ENCODE measurements at places on chromosomes 7 and 10.

DNA sequence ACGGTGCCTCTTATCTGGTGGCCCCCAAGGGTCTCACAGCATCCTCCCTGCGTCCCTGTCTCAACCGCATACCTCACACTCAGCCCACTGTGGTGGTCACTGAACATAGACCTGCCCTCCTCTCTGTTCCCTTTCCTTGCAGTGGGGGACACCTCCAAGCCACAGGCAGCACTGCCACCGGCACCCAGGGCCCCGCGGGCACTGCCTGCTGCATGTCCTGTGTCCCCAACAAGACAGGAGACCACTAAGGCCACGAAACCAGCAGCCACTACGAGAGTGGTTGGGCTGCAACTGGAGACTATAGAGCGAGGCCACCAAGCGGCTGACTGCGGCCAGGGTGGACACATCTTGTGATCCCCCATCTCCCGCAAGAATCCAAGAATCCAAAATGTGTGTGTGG, 15.3 kb downstream of the BRI3 start:
- no peak for DNase-seq

DNA sequence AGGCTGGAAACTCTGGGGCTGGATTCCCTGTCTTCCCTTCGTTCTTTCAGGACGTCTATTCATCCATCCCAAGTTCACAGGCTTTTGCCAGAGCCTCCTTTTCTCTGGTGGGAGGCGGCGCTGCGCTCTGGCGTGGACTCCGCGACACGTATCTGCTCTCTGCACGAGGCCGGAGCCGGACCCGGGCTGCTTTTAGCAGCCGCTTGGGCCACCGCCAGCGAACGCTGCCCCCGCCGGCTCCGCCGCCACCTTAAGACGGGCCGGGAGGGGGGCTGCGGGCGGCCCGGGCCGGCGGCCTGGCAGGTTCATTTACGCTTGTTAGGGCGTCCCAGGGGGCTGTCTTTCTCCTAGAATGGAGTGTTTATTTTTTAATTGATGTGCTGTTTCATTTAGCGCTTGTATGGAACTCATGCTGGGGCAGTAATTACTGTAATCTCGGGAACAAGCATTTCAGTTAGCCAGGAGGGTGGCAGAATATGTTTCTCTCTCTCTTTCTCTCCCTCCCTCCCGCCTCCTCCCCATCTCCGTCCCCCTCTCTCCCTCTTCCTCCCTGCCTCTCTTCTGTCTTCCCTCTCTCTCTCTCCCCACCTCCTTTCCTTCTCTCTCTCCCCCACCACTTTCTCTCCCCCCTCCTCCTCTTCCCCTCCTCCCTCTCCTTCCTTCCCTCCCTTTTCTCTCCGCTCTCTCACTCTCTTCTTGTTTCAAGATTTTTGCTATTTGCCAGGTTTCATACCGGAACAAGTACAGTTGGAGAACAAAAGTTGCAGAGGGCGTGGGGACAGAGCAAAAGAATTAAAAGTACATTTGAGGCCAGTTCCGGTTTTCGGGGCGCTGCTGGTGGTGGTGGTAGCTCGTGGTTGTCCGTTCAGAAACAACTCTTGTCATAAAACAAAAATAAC, 1.3 kb upstream of the FZD8 start:
- DNase-seq = peak; percentile 34

DNA sequence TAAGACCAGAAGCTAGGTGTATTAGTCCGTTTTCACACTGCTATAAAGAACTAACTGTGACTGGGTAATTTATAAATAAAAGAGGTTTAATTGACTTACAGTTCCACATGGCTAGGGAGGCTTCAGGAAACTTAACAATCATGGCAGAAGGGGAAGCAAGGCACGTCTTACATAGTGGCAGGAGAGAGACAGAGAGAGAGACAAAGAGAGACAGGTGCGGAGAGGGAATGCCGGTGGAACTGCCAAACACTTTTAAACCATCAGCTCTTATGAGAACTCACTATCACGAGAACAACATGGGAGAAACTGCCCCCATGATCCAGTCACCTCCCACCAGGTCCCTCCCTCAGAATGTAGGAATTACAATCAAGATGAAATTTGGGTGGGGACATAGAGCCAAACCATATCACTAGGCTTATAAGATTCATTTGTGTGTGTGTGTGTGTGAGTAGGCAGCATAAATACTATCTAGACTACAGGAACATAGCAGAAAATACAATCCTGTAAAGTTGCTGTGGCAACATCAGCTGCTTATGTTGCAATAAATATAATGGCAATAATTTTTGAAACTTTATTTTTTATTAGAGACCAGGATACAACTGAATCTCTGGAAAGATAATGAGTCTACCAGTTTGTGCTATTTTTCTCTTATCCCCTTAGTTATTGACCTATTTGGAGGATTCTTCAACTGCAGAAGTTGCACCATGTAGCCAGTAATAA, 77.1 kb downstream of the NRF1 start:
- DNase-seq = no peak

DNA sequence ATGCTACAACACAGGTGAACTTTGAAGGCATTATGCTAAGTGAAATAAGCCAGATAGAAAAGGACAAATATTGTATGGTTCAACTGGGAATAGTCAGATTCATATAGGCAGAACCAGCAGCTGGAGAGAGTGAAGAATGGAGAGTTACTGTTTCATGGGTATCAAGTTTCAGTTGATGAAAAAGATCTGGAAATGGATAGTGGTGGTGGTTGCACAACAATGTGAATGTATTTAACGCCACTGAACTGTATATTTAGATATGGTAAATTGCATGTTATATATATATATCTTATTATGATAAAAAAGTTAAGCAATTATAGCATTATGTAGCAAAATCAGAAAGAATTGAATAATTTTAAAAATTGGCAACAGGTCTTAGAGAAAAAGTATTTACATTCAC, 3.9 kb downstream of the LMBR1 start:
- DNase-seq = no peak

DNA sequence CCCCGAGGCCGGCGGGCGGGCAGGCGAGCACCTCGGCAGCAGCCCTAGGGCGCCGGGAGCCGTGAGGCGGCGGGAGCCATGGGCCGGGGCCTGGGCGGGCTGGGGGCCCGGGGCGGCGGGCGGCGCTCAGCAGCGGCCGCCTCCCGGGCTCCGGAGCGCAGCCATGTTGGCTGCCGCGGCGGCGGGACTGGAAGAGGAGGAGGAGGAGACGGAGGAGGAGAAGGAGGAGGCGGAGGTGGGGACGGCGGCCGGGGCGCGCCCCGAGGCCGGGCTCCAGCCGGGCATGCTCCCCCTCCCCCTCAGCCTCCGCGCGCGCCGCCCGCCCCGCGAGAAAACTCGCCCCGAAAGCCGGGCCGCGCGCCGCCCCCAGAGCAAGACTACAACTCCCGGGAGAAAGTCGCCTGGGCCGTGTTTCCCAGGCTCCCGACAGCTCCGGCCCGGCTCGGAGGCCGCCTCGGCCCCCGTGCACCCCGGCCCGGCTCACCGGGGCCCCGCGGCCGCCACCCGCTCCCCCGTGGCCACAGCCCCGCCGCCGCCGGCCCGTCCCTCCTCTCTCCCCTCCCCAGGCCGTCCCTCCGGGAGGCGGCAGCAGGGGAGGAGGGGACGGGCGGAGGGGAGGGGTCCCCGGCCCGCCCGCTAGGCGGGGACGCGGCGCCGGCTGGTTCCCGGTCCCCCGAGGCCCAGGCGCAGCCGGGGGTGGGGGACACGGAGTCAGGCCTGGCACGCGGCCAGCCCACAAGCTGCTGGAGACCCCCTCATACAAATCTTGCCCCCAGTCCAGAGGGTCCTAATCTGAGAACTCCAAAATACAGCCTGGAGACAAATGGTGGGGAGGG, at the start of gene DLG5:
TSS of gene DLG5 (minus strand) at position 190 of the 836 bp plus-strand sequence. CDS start 235 bp downstream, outside the sequence.
- no peak for DNase-seq

- no peak for DNase-seq
Measured at GRCh38 chr7:5636914-5637313, 144.5 kb downstream of the RNF216 start.

GRCh38 chr7:144057954-144058353, 9.2 kb downstream of the OR2A5 start:
- DNase-seq = no peak

- no peak for DNase-seq
Measured at GRCh38 chr10:71715026-71715425, 4.6 kb downstream of the C10orf105 start.

- DNase-seq = no peak
Measured at GRCh38 chr7:117270371-117270770, 52.5 kb downstream of the WNT2 start.

DNA sequence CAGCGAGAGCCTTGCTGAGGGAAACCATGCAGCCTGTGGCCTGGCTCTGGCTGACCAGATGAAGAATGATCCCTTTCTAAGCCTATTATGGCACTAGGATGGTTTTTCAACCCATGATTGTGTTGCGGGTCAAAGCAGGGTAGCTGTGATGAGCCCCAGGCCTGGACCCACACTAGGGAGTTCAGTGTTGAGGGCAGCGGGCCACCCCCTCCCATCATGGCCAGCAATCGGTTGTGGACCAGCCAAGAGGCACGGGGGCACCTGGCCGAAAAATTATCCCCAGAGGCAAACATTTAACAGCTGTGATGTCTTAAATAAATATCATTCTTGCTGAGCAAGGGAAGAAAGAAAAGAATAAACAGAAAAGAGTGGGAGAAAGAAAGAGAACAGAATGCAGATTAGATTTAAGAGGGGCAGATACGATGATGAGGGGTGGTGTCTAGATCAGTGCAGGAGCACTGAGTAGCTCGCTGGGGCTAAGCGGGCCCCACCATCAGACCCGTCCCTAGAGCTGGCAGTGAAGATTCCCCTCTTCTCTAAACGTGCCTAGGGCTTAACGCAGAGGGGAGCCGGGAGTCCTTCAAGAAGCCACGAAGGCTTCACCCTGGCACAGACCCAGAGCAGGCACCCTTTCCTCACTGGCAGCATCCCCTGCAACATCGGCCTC, 82.7 kb downstream of the SLC37A3 start:
- DNase-seq = no peak

DNA sequence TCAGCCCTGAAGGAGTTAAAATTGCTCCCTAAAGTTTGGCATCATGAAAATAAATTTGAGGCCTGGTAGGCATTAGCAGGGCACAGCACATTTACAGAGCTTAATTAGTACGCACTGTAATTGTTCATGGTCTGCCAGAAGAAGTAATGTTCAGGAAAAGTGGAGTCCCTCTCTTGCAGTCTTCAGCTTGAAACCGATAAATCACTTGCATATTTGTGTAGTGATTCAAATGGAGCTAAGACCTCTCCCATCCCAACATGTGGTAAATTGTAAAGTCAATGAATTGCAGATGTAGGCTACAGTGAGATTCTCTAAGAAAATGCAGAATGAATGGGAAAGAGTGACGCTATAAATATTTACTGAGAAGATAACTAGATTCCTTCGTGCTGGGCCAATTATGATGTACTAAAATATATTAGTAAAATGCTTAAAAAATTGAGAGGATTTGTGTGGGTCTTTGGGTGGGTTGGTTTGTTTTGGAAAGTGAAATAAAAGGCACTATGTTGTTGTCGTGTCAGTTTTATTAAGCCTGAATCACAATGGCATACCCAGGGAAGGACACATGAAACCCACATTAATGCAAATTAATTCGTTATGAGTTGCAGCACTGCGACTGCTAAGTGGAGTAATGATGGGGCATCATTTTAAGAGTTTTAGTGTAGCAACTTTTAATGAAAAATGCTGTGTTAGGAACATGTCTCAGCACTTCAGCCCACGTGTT, 8.4 kb downstream of the TCF7L2 start:
- no peak for DNase-seq

DNA sequence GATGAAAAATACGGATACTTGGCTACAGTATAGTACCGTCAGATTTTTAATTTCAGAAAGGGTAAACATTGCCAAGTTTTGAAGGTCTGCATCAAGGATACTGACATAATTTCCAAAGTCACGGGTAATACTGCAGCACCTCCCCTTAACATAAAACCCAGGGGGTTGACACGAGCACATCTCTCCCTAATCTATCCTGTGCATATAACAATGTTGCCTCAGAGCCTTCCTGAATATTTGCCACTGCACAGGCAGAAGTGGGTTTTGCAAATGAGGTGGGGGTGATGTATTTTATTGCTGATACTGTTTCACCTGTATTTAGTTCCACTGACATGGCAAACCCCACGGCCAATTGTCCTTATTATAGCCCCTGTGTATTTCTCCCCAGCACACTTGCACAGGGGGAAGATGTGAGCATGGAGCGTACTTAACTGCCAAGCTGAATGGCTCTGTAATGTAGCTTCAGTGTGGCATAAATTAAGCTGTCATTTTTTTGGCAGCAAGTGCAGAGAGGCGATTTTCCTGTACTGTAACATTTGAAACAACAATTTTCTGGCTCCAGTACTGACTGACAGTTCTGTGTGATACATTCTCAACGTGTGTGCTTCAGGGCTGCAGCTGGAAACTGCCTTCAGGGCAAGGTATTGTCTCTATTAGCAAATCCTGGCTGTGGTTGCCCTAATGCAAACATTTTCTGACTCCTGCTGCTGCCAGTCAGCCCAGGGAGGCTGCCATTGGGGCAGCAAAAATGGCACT, 299.6 kb upstream of the SP4 start:
- peak; percentile 93 for DNase-seq

- no peak for DNase-seq
Measured at GRCh38 chr7:26070290-26070689, 81.7 kb upstream of the NFE2L3 start.

- no peak for DNase-seq
Measured at GRCh38 chr7:5681979-5682546, 99.4 kb downstream of the RNF216 start.

DNA sequence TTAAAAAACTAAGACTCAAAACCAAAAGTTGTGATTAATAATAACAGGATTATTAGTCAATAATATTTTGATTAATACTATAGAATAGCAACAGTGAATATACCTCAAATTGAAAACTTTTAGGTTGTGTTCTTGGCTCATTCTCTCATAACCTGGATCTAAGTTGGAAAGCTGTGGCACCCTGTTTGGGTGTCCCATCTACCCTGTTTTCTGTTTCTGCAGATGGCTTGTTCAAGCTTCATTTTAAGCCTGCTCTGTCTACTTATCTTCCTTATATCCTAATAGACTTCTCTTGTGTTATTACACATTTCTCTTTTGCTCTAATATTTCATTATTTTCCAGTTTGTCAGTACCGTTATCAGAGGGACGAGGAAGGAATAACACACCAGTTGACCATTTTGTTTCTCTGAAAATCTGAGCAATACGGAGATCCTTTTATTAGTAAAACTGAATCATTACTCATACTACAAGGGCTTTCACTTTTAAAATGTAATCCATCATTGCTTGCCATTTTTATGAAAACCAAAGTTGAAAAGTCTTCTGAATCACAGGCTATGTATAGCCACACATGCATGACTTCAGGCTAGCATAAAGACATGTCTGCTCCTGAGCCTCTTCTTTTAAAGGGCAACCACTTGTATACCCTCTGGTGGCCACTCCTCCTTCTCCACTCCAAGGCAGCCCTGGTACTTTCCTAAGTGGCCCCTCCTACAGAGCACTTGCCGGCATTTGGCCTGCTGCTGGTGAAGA, 22.3 kb downstream of the COX15 start:
- DNase-seq = no peak

DNA sequence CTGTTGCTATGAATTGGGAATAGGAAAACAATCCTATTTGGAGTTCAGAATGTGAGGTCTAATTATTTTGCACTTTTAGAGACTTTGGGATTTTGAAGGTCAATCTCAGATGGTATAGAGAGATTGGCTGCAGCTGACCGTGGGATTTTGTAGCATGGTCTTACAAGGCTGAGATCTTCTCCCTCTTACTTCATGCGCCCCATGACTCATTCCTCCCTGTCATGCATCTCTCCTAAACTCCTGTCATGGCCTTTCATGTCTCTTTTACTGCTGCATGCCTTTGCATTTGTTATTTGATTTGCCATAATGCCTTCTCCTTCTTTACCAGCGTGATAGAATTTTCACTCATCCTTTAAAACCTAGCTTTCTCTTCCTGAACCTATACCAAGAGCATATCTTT, 133.1 kb downstream of the BBS9 start:
- DNase-seq = no peak

- no peak for DNase-seq
Measured at GRCh38 chr10:28714401-28715053, 37.2 kb downstream of the BAMBI start.

- DNase-seq = no peak
Measured at GRCh38 chr10:49174261-49174925, 13.8 kb downstream of the TMEM273 start.
